ENCODE measurements at places on chromosomes 11 and 22.

GRCh38 chr11:65857500-65857852 is 504 bp downstream of the CFL1 start:
- DNase-seq = peak; percentile 41

GRCh38 chr22:19757985-19758895 is 2.3 kb upstream of the TBX1 start:
- DNase-seq = no peak

GRCh38 chr11:45560155-45560912 is 105.1 kb downstream of the CHST1 start:
- no peak for DNase-seq

DNA sequence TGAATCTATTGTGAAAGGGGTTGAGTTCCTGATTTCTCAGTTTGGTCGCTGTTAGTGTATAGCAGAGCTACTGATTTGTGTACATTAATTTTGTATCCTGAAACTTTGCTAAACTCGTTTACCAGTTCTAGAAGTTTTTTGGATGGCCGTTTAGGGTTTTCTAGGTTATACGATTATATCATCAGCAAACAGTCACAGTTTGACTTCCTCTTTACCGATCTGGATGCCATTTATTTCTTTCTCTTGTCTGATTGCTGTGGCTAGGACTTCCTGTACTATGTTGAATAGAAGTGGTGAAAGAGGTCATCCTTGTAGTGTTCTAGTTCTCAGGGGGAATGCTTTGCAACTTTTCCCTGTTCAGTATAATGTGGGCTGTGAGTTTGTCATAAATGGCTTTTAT is 24.6 kb upstream of the OOSP4B start:
- DNase-seq = no peak

GRCh38 chr11:69113646-69114340 is 41.9 kb upstream of the SMIM38 start:
- DNase-seq = no peak

- DNase-seq = no peak
These were observed 758.5 kb downstream of the OPCML start for GRCh38 chr11:132773751-132774150.

- no peak for DNase-seq
These were observed 92.5 kb downstream of the APIP start for GRCh38 chr11:34823639-34824038.

GRCh38 chr11:2401436-2401984 is 960 bp downstream of the TSSC4 start:
- DNase-seq = no peak

DNA sequence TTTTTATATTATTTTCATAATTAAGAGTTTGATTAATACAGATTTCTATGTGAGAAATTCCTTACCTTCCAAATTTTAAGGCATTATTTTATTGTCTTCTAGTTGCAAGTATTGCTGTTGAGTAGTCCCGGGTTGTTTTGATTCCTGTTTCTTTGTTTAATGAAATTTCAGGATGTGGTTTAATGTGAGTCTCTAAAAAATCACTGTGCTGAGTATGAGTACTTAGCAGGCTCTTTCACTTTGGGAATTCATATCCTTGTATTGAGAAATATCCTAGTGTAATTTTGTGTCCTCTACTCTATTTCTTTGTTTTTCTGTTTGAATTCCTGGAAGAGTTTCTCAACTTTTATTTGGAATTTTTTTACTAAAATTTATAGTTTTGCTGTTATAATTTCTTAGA is 113.2 kb downstream of the TMEM135 start:
- no peak for DNase-seq

DNA sequence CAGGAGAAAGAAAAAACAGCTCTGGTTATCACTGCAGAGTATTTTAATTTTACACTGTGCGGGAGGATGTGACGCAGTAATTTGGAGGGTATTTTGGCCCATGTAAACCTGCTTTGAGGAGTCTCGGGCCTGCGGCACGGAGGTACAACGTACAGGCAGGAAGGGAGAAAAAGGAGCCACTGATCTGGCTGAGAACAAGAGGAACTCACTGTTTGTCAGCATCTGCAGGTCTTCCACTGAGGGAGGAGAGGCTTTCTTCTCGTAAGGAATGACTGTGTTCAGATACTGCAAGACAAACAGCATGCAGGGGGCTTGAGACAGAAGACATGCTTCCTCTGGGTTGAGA is 44.0 kb downstream of the FEZ1 start:
- DNase-seq = no peak

- DNase-seq = no peak
These were observed 72.2 kb downstream of the KCNQ1 start for GRCh38 chr11:2517016-2517385.

GRCh38 chr11:62435846-62436660 is 17.2 kb downstream of the SCGB1A1 start:
- no peak for DNase-seq

DNA sequence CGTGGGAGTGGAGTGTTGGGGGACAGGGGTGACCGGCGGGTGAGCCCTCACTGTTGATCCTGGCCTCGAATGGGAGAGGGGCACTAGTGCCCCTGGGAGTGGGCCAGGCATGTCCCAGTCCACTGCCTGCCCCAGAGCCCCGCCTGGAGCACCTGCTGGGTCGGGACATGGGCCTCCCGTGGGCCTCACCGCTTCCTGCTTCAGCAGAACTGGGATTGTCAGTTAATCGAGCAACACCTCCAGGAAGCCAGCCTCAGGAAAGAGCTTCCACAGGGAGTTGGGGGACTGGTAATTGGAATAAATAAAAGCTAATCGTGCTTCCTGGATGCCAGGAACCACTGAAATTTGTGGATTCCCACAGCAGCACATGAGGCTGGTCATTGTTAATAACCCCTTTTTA is 43.8 kb downstream of the PARVB start:
- DNase-seq = no peak

DNA sequence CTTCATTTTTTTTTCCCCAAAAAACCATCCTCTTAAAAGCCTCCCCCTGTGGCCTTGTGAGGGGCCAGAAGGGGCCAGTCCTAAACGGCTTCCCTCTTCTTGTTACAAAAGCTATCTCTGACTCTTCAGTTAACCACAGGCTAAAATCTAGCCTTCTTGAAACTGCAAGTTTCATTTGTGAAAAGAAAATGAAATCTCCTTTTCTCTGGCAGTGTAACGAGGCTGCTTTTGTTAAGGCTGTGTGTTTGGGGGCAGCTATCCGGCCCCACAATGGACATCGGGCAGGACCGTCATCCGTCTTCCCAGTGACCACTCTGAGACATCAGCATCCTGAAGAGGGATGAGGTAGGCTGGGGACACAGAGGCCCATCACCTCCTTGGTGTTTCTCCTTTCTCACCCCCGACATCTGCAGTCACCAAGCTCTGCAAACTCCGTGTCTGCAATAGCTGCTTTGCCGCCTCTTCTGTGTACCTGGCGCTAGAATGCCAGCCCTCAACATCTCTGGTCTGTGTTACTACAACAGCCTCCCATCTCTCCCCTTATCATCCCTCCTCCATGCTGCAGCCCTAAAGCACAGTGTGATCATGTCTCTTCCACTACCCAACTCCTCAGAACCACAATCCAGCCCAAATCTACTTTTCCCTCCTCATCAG is 94.0 kb downstream of the RCN1 start:
- DNase-seq = no peak

GRCh38 chr11:60743058-60743457 is 13.6 kb upstream of the MS4A15 start:
- no peak for DNase-seq

GRCh38 chr11:1226226-1226985 is 3.5 kb downstream of the MUC5B start:
- no peak for DNase-seq

DNA sequence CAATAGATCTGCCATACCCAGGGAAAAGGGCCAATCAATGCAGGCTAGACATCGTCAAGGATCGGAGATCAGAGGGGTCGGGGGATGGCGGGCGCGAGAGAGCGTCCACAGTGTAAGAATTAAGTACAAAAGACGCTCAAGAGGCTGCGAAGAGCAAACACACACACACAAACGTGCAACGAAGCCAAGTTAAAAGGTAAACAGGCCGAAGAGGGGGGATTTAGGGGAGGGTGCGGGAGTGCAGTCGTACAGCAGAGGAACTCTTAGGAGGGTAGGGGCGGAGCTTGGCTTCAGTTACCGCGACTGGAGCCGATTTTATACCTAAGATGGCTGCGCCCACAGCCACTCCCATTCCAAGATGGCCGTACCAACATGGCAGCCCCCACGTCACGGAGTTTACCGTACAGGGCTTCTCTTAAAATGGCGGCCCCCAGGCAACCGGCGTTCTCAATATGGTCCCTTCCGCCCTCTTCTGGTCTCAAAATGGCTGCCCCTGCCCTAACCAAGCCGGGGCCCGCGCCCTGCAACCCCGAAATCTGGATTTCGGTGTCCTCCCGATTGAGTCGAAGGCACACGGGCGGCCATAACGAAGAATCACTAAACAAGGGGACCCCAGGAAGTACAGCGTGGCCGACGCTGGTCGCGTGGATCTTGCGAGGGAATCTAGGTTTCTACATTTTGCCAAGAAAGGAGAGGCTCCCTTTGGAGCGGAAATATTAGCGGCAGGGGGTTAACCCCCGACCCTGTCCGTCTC is 1.9 kb downstream of the GNG3 start:
- peak; percentile 94 for DNase-seq

DNA sequence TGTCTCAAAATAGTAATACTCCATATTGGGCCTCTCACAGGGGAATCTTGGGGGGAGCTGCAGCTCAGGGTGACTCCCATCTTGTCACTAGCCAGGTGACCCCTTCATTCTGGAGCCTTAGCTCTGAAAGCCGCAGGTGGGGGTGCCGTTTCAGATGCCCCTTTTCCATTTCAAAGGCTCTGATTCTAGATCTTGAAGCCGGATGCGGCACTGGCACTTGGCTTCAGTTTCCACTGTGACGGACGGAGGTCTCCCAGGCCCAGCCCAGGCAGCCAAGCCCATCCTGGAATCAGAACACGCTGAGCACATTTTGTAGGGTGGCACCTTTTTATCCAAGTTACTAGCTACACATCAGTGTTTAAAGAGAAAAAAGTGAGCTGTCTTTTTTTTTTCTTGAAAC is 6.4 kb downstream of the BIK start:
- DNase-seq = no peak

DNA sequence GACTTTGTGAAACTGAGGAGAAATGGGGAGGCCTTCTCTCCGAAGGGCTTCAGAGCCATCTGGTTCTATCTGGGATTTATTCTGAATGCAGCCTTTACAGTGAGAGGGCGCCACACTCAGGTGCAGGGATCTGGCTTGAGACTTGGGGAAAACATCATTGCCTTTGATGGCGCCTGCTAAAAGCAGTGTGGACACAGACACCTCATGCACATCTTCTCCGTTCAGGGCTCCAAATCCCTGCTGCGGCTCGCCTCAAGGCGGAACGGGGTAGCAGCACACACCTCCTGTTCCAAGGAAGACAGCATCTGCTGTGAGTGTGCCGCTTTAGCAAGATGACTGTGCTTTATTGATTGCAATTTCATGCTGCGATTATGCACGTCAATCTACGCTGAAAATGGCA is 37.1 kb upstream of the OLFML1 start:
- no peak for DNase-seq

DNA sequence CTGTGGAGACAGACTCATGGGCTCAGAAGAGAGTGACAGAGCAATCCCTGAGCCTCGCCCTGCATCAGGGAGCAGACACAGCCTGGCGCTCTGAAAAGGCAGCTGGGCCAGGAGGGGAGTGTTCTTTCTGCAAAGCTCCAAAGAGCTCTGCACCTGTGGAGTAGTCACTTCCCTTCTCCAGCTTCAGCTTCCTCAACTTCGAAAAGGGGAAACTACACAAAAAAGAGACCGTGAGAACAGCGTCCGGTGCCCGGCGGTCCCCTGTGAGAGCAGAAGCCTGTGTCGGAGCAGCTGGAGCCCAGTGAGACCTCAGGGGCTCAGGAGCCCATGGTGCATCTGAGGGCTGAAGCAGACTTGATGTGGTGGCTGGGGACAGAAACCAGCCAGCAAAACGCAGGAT is 35.1 kb downstream of the TP53I11 start:
- DNase-seq = no peak

DNA sequence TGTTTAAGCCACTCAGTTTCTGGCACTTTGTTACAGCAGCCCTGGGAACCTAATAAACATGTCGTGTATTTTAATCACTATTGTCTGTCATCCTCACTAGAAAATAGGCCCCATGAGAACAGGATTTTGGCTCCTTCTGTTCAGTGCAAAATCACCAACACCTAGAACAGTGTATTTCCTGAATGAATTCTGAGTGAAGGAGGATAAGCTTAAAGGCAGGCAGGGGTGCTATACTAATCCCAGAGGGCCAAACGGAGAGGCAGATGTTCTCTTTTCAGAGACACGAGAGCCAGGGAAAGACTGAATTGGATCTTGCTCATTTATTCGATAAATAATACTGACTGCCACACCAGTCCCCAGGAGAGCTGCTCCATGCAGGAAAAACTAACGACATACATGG is 10.4 kb downstream of the SMCO4 start:
- DNase-seq = no peak

DNA sequence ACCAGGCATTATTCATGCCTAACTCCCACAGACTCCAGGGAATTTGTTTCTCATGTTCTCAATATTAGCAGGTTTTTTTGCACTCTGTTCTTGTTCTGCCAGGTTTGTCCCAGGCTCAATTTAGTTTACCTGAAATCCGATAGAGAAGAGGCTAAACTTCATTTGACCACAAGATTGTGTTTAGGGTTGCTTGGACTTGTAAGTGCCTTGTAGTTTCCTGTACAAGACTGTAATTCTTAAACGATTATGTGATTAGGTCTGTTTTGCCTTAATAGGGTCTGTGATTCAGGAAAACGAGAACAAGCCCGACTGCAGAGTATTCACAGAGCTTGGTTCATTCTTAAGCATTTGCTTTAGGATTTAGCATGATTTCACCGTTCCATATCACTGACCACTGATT is 1.8 kb downstream of the PRSS23 start:
- no peak for DNase-seq

- DNase-seq = no peak
These were observed 143.0 kb downstream of the TBC1D22A start for GRCh38 chr22:46905415-46905814.

DNA sequence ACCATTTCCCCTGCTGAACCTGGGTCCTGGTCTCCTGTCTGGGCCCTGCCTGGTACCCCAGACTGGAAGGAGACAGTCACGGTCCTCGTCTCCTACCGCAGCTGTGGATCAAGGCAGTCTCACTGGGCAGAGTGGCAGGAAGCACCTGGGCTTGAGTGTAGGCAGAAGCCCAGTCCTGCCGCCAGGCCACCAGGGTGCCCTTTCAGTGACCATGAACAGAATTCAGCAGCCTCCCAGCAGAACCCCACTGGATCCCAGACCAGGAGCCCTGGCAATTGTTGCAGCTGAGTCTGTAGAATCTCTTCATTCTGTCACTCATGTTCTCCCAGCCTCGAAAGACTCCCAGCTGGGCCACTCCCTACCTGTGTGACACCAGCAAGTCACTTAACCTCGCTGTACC is 25.5 kb upstream of the CREB3L1 start:
- DNase-seq = no peak

DNA sequence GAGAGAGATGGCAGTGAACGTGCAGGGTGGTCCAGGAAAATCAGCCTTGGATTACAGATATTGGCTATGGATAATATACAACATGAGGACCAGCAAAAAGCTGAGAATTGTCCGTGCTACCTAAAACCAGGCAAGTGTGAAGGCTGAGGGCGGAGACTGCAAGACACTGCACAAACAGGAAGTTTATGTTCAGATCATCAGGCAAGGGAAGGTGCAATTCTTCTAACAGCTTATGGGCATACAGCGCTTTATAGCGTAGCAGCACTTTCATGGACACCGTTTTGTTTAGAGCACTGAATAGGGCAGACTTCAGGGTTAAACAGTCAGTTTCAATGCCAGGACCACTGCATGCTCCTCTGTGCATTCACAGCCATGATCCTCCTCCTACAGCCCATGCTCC is 93.1 kb upstream of the TMEM45B start:
- DNase-seq = no peak

- DNase-seq = no peak
These were observed 372.7 kb upstream of the FAT3 start for GRCh38 chr11:91851908-91852307.

GRCh38 chr11:111531687-111532364 is 8.7 kb upstream of the LAYN start:
- no peak for DNase-seq
